Bladder microvascular endothelial cell (primary cell): ENCODE measurements at places on chromosomes 6 and 20. TPM values are rescaled to one million over a fixed set of nuclear protein-coding genes. Genes with fewer than 3 reads are reported as not detected.

Gene RFX6
- total RNA-seq: not detected in 2 replicates

Gene CGAS
- 4.3 and 6.2 TPM in 2 replicates for total RNA-seq

Gene KCNG1
- total RNA-seq: 1.3 and 3.4 TPM in 2 replicates

Gene MCCD1
- not detected in 2 replicates for total RNA-seq

Gene KCNQ2
- total RNA-seq: not detected in 2 replicates

Gene TFAP2A
- total RNA-seq: not detected in 2 replicates
